ENCODE measurements at places on chromosomes 4 and X.

DNA sequence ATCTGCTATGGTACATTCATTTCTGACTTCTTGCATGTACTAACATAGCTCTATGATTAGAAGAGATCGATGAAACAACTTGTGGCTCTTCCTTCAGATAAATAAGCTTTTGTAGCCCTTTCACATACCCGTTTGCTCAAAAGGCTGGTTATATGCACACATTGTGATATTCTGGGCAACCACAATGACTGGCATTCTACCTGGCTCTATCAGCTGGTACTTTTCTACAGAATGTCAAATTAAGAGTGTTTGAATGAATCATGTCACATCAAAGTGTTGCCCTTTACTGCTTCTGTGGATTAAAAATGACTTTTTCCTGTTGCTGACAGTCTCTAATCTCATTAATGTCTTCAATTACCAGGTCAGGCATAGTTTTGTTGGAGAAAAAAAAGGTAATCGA, 11.6 kb downstream of the PGRMC1 start:
- no peak for DNase-seq

DNA sequence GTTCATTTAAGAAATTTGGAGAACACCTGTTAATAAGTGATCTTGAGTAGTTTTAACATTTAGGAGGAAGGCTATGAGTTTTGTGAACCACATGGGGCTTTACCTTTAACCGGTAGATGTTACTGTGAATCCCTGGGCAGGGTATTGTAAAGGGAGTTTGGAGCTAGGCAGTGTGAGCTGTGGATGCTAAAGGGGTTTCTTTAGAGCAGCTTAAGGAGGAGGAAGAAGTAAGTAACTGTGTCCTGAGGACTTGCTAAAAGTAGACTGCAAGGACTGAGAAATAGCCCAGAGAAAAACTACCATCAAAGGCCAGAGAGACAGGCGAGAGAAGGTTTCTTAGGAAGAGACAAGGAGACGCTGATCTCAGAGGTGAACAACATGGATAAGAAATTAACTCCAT, 5.6 kb downstream of the RHOH start:
- no peak for DNase-seq

DNA sequence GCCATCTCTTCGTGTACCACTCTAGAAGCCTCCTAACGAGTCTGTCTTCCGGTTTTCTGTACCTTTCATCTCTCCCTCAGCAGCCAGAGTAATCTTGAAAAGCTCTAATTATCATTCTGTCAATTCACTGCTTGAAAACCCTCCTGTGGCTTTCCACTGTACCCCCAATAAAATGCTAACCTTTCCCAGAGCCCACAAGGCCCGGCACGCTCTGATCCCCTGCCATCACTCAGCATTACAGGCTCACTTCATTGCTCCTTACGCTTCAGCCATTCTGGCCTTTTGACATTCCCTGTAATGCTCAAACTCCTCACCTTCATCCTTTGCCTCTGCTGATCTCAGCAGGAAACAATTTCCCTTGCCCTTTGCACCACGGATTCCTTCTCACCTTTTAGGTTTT, 112.9 kb downstream of the ARHGAP10 start:
- DNase-seq: no peak

DNA sequence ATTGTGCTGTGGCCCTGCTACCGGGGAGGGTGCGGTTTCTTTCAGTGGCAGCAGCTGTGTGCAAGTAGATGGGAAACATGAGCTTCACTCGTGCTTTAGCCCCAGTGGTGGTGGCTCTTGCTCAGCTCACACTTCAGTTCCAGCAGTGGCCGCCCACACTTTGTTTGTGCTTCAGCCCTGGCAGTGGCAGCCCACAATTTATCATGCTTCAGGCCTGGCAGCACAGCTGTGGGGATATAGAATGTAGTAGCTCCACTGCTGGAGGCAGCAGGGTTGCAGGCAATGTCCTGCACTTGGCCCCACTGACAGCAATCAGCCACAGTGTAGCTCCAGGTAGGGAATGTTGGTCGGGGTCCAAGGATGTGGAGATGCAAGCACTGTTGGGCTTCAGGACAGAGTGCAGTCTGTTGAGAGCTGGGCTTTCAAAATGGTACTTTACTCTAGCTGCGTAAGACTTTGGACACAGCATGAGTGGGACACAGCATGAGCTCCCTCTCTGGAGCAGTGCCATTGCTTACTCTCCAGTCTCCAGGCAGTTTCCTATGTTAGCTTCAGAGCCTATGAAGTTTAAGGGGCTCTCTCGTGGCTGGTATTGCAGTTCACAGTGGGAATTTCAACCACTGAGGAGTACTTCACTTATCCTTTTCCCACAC, 413.1 kb downstream of the PDGFC start:
- DNase-seq: no peak

GRCh38 chrX:129116676-129117470, 406.4 kb downstream of the SMARCA1 start:
- DNase-seq: no peak

DNA sequence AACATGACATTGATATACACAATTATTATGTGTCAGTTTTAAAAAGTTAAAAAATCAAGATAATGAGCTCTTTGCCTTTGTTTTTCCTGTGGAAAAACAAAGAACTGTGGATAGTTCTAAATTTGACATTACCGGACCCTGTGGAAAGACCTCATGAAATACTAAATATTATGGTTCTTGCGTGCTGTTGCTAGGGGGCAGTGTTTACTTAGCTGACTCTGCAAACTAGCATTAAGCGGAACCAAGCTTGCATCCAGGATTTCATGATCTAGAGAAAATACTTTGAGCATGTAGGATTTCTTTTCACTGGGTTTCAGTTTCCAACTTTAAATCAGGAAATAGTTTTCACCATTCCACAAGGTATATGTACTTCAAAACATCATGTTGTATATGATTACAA, 33.6 kb downstream of the CLCN4 start:
- DNase-seq: peak; percentile 52

- no peak for DNase-seq
These were observed 37.7 kb downstream of the PALLD start for GRCh38 chr4:168534535-168534934.

- DNase-seq: no peak
These were observed 134.7 kb downstream of the PDE5A start for GRCh38 chr4:119493886-119494285.

- DNase-seq: no peak
These were observed 192.8 kb downstream of the BCOR start for GRCh38 chrX:39904816-39905537.

DNA sequence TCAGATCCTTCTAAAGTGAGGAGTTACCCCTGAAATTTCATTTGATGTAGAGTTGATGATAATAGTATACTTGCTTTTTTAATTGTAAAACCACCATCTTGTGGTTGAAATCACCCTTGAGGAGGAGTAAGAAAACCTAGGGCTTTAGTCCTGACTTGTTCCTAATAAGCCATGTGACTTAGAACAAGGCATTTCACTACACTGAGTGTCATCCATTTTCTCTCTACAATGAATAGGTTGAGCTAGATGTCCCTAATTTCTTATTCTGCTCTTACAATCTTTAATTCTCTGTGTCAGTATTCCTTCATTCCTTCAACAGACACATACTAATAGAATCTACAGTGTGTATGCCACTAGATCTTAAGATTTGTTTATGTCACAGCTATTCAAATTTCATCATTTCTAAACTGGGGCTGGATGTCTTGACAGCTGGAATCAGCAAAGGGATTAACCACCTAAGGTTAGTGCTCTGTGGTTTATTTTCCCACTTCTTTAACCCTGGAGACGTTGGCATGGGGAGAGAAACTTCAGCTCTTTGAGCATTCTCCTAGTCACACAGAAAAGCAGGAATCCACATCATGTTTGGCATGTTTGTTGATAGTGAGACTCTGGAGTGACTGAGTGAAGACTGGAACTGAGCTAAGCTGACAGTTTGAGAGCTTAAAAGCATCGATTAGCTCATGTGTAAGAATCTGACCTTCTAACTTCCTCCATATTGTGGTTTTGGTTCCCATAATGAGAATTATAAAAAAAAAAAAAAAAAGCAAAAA, 246.3 kb downstream of the NDST4 start:
- no peak for DNase-seq

GRCh38 chr4:7333024-7333780, 101.5 kb downstream of the PSAPL1 start:
- DNase-seq: no peak

GRCh38 chr4:20249333-20249732, 2.4 kb upstream of the SLIT2 start:
- DNase-seq: no peak

- no peak for DNase-seq
These were observed 280.9 kb upstream of the EPHA5 start for GRCh38 chr4:65951177-65951576.

- no peak for DNase-seq
These were observed 391.8 kb upstream of the EPHA5 start for GRCh38 chr4:66062044-66062443.

DNA sequence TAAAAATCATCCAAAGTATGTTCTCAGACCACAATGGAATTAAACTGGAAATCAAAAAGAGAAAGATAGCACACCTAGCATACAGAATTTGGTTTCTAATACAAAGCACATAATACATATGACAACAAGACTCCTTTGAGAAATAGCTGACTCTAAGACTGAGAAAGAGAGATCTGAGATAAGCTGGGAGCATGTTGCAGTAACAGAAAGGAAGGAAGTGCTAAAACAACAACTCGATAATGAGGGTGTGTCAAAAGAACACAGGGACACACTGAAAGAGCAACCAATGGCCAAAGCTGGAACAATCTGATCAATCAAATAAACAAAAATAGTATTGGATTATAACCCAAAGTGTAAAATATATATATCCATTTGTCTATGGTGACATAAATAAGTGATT, 586.6 kb downstream of the C4orf33 start:
- no peak for DNase-seq

Data from large intestine (tissue), 12 donors.